Occipital lobe (tissue), 3 donors: ENCODE measurements at places on chromosomes 5 and 9.

GRCh38 chr9:120791161-120791560, 2.1 kb downstream of the FBXW2 start:
- DNase-seq = no peak

- peak; percentile 11 for DNase-seq
These were observed 305.5 kb downstream of the ZSWIM6 start for GRCh38 chr5:61637566-61637965.

- DNase-seq = no peak
These were observed 4.1 kb downstream of the TRIO start for GRCh38 chr5:14147210-14147609.

- peak; percentile 39 for DNase-seq
These were observed 103.1 kb upstream of the DMRT1 start for GRCh38 chr9:738209-738915.

DNA sequence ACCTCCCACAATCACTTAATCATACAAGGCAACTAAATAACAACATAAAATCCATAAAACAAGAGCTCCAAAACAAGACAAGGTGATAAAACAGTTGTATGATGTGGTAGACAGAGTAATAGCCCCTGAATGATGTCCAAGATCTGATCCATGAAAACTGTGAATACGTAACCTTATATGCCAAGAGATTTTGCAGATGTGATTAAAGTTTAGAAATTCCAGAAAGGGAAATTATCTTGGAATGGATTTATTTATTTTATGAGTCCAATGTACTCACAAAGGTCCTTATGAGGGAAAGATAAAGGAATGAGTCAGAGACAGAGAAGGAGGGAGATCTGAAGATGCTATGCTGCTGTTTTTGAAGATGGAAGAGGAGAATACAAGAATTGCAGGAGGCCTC, 1775.7 kb upstream of the C9orf72 start:
- no peak for DNase-seq

GRCh38 chr5:71949772-71950171, 157.5 kb upstream of the MAP1B start:
- DNase-seq = no peak

- DNase-seq = no peak
These were observed 758.5 kb upstream of the CTNND2 start for GRCh38 chr5:12662545-12663314.

- DNase-seq = no peak
These were observed 3.1 kb downstream of the CETN3 start for GRCh38 chr5:90406466-90406865.

- no peak for DNase-seq
These were observed 50.7 kb downstream of the C7 start for GRCh38 chr5:40960037-40960436.

- no peak for DNase-seq
These were observed at the start of gene LPAR1 for GRCh38 chr9:111038331-111039230. TSS of gene LPAR1 (minus strand) at chr9:111038470. CDS start at chr9:110972117, 66,353 bp downstream.

- DNase-seq = no peak
These were observed 404.1 kb downstream of the DMRT2 start for GRCh38 chr9:1454211-1454610.

GRCh38 chr5:171428168-171428696, 8.8 kb downstream of the FGF18 start:
- DNase-seq = no peak

DNA sequence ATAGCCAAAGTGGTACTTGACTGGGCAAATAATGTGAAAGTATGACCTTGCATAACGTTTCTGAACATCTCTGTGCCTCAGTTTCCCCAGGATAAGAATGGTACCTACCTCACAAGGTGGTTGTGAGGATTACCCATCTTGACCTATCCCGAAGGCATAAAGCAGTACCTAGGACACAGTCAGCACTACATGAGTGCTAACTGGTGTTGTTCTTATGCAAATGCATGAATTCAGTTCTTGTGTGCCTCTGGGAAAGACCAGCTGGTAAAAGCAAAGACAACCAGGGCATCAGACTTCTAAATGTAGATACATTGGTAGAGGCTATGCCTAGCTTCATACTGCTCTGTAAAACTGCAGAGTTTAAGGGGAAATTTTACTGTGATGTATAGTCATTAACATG, 21.8 kb upstream of the TMEM252 start:
- no peak for DNase-seq

DNA sequence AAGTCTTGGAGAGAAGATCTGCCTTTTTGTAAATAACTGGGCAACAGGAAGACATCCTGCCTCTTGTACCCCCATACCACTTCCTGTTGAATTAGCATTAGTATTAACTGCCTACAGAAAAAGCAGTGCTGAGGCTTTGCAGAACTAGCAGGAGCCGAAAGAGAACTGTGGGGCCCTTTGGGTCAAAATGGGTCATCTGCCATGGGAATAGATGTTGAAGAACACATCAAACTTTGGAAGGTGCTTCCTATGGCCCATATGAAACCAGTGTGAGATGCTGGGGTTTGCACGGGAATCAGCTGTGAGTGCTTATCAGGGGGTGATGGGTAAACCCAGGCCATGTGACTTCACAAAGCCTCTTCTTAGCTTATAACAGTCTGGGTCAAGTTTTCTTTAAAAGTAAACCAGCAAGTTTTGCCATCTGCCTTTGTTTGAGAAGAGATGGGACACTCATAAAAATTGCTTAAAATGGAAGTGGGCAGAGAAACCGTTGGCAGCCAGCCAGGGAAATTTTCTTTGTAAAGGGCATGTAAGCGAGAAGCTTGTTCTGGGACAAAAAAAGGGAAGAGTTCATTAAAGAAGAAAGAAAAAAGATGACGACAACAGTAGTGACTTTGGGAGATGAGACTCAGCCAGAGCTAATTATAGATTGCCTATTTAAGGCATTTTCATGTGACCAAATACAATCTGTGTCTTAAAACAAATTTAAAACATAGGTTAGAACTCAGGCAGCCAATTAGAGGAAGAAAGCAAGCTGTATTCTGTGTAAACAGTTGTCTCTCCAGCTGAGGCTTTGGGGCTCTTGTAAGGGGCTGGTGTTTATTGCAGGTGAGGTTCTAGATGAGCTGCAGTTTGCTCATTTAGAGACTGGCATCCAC, 4.4 kb downstream of the SLC25A25 start:
- DNase-seq = peak; percentile 40

DNA sequence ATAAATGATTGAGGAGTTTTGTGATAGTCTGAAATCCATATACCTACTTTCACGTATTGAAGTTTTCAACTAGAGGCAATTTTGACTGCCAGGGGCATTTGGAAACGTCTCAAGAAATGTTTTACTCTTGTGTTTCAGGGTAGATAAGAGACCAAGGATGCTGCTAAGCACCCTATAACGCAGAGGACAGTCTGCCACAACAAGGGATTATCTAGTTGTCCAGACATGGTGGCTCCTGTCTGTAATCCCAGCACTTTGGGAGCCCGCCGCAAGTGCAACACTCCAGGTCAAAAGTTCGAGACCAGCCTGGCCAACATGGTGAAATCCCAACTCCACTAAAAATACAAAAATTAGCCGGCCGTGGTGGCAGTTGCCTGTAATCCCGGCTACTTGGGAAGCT, 133.7 kb upstream of the CCNG1 start:
- DNase-seq = no peak

DNA sequence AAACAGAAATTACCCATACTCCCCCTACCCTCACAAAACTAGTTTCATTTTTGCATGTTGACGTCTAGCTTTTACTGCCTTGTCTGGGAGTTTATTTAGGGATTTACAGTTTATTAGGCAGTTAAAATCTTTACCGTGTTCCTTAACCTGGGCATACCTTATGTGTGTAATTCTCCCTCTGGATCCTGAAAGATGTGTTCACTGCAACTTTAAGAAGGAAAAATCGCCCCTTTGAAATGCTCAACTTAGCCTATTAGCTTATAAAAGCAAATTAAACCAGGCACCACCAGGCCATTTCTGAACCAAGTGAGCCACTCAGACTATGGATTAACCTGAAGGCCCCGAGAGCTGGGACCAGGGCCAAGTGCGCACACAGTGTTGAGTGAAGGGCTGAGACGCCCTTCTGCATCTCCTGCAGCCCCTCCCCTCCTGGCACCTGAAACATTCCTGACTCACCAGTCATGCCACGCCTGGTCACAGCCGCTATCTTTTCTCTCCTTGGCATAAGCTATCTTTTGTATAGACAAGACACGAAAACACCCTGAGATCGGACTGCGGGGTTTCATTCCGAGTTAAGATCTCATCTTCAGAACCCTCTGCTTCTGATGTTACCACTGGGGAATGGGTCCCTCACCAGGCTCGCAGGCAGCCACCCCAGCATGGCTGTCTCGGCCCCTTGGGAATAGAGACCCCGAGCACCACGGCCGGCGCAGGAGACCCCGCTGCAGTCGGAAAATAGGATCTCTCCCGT, 111.9 kb downstream of the ROR2 start:
- no peak for DNase-seq

DNA sequence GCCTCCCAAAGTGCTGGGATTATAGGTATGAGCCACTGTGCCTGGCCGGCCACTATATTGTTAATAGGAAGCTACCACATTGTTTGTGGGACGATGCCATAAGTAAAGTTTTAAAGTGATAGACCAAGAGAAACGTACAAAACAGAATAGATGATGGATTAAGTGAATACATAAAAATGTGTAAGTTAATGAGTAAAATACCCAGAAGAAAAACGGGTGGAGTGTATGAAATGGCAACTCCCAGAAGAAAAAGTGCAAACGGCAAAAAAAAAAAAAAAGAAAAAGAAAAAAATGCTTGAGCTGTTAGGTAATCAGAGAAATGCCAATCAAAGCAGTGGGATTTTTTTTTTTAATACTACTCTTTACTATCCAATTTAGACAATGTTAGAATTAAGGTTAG, 246.0 kb downstream of the PDZD2 start:
- no peak for DNase-seq

DNA sequence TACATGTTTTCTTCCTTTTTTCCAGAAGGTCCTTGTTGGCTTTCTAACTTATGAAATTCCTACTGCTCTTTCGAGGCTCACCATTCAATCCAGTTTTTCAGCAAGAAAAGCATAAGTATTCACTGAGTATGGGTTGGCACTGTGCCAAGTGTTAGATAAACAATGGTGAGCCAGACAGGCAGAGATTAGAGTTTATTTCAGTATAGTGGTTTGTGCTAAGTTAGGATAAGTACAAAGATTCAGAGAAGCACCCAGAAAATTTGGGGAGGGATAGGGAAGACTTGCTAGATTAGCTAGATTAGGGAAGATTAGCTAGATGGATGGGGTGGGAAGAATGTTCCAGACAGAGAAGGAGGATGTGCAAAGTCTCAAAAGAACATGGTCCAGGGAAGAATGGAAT, 122.9 kb downstream of the OXCT1 start:
- no peak for DNase-seq

DNA sequence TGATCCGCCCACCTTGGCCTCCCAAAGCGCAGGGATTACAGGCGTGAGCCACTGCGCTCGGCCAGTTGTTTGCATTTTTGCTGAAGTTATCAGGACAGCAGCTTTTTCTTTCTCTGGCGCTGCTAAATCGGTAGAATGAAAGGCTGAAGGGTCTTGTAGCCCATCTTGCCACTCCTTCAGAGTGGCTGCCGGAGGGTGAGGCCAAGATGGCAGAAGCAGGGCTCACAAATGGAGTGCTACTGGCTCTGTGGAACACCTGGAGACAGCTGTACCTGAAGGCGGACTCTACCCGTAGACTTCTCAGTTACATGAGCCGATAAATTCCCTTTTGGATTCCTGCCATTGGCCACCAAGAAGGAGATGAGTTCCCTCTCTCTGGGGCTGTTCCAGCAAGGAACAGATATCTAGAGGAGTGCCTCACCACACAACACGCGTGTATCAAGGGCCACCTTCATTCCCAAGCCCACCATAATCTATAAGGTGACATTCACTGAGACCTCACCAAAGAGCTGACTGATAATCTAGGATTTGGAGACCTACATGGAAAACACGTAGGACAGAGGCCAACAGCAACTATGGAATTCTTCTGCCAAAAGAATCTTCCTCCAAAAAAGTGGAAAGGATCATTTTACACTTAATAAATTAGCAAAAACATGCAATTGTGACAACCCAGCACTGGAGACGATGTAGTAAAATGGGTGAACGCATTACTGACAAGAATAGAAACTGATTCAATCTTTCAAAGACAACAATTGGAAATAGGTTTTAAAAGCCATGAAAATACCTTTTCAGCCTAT, 21.8 kb downstream of the STK10 start:
- DNase-seq = no peak

DNA sequence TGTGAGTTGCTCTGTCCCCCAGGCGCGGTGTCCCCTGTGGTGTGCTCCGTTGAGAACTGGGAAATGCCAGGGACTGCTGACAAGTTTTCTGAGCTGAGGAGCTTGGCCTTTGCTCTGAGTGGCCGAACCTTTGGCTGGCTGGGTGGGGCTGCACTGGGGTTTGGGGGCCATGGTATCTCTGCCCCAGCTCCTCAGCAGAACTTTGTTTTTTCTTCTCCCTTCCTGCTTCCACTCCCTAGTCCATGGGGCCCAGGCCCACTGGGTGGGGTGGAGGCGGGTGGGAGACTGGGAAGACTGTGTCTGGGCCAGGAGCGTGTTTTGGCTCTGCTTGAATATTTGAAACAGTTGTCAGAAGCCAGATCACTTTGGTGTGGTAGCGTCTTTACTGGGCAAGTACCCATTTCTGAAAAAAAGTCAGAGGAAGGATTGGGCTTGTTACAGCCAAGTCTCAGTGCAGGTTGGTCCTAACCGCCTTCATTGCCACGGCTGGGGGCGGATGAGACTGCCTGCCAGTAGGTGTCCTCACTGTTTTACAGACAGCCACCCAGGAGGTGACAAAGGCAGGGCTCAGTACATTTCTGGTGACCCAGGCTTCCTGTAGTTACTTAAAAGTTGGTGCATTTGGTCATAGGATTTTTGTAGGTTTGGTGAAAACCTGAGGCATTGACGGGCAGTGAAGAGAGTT, 92.7 kb downstream of the DAB2IP start:
- peak; percentile 32 for DNase-seq

GRCh38 chr9:74443036-74443750, 53.9 kb upstream of the RORB start:
- DNase-seq = no peak

GRCh38 chr9:79581794-79582193, 10.0 kb downstream of the TLE4 start:
- DNase-seq = no peak

DNA sequence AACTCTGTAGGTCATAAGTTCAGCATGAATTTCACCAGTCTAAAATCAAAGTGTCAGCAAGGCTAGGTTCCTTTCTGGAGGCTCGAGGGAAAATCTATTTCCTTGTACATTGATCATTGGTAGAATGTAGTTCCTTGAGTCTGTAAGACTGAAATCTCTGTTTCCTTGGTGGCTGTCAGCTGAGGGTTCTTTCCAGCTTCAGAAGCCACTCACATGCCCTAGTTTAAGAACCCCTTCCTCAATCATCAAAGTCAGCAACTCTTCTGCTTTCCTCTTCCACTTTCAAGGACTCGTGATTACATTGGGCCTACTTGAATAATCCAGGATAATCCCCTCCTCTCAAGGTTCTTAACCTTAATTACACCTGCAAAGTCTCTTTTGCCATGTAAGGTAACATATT, 4.9 kb upstream of the SCAMP1 start:
- no peak for DNase-seq

DNA sequence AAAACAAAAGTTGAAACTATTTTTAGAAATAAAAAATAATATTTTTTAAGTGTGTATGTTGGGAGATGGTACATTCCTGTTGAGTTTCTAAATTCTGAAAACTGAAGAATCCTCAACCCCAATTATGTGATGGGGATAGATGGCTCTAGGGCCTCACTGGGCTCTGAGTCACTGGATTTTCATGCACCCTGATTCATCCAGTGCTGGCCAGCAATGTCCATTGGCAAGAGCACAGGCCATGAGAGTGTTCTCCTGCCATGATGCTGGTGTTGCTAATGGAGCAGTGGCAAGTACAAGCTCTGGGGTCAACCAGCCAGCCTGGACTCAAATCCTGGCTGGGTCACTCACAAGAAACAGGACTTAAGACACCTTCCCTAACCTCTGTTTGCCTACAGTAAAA, 23.3 kb downstream of the SMIM23 start:
- no peak for DNase-seq

GRCh38 chr5:59062986-59063683, 480.3 kb downstream of the RAB3C start:
- no peak for DNase-seq
